ENCODE measurements at places on chromosomes 11 and 22. TPM values are rescaled to one million over a fixed set of nuclear protein-coding genes. Genes with fewer than 3 reads are reported as not detected.

DNA sequence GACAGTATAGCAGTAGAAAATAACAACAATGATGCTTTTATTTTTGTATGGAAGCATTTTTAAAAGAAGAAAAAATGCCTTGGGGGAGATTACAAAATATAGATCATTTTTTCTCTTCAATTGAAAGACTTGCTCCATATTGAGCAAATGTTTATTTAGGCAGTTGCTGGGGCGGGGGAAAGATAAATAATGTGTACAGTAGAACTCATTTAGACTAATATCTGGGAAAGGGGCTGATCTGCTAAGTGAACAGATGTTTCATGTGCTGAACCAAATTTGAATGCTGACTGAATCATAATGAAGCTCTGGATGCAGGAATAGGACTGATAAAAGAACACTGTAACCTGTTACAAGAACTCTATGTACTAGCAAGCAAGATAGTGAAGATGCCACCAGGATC lies 457.1 kb upstream of the TENM4 start:
- H3K36me3 ChIP-seq = no peaks in the 10 kb centered on the region
- DNase-seq = no peak
- no peak overlapping the region for H3K4me3 ChIP-seq
- no peaks in the 10 kb centered on the region for H3K4me1 ChIP-seq
- no peak overlapping the region for H3K27ac ChIP-seq

DNA sequence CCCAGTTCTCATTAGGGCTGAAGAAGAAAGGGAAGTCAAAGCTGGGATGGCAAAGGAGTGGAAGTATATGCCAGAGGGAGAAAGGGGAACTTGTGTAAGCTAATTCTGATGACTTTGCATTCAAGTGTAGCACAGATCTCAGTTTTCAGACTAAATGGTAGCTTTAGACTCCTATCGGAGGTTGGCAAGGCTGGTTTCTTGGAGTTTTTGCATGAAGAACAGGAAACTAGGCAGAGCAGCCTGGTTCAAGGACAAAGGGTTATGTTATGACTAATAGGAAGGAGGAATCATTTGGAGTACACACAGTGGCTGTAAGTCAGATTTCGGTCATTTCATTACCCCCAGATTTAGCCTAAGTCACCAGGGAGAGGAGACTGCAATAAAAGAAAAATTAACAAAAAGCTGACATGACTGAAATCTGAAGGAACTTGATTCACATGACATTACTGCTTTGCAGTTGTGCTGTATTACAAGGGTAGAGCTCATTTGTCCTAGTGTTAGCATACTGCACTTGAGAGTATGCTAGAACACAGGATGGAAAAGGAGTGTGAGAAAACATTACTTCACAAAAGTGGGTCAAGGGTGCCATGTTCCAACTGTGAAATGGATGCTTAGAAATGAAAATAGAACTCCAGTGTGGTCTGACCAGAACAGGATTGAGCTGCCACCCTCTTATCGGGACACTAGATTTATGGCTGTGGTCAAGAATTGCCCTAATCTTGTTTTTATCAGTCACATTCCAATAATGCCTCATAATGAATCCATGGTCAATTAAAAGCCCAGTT lies 23.6 kb downstream of the ADM start:
- no peak overlapping the region for H3K27ac ChIP-seq
- no peak overlapping the region for H3K4me3 ChIP-seq
- H3K27me3 ChIP-seq = no peaks in the 10 kb centered on the region
- H3K4me1 ChIP-seq = no peaks in the 10 kb centered on the region

DNA sequence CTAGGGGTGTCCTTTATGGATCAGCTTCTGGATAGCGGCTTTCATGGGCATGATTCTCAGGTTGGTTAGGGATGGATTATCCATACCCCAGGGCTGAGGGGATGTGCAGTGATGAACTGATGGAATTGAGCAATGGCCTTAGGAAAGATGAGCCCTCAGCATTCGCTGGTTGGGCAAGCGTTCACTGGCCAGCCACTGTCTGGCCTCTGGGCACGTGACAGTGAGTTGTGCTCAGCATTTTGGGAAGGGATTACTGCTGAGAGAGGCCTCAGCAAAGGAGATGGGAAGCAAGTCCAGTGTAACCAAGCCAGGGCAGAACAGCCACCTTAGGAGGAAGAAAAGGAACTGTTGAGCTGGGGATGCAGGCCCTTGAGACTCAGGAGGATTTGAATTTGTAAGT lies 17.4 kb downstream of the UBASH3B start:
- no peak for DNase-seq
- H3K4me3 ChIP-seq = no peak overlapping the region
- H3K4me1 ChIP-seq = peaks cover 69% of the 10 kb centered on the region
- H3K27me3 ChIP-seq = no peaks in the 10 kb centered on the region
- H3K27ac ChIP-seq = peak overlapping the region; percentile 86

DNA sequence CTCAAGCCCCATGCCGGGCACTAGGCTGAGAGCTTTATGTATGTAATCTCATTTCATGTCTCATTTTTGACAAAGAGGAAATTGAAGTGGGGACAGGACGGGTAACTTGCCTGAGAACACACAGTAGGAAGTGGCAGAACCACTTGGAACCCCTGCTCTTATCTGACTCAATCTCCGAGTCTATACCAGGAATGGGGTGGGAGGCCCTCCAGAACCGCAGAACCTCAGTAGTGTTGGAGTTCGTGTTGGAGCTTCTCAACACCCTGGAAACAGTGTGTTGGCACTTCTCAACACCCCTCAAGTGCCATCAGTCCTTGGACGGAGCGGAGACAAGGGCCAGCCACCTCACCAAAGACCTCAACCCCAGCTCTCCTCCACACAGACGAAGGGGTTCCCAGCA lies 38.8 kb upstream of the POLA2 start:
- no peak overlapping the region for H3K4me3 ChIP-seq
- no peak for DNase-seq
- peaks cover 18% of the 10 kb centered on the region for H3K4me1 ChIP-seq
- H3K27ac ChIP-seq = no peak overlapping the region
- no peaks in the 10 kb centered on the region for H3K36me3 ChIP-seq
- H3K27me3 ChIP-seq = no peaks in the 10 kb centered on the region

DNA sequence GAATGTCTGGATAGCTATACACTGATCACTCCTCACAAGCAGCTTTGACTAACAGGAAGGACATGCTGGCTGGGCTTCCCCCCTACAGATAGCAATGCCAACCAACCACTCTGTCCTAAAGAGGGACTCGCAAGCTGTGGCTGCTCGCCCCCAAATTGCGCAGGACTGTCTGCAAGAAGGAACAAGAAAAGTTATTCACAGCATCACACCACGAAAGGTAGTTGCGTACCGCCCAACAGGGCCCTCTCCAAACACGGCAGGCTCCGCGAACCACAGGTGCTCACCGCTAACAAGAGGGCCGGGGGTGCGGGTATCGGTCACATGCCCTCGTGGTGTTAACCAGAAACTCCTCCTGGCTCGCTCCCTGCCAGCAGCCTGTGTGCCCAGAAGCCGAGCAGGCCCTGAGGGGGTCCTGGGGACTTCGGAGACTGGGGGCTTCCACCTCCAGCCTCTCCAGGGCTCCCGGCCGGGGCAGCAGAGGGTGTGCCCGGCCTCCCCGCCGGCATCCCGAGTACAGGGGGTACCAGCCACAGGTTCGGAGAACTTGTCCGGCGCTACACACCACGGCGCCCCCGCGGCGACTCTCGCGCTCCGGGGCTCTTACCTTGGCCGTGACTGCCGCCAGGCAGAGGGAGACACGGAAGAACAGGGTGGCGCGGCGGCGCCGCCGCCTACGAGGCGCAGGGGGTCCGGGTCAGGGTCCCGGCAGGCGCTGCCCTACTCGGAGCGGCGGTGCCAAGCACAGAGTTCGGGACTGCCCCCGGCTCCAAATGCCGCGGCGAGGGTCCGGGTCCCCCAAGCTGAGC lies 682 bp downstream of the LARGE1 start:
- no peak for DNase-seq
- peaks cover 3% of the 10 kb centered on the region for H3K4me1 ChIP-seq
- H3K27me3 ChIP-seq = no peaks in the 10 kb centered on the region
- H3K4me3 ChIP-seq = no peak overlapping the region

GRCh38 chr11:65610404-65610803 lies 3.6 kb downstream of the MAP3K11 start:
- no peaks in the 10 kb centered on the region for H3K27me3 ChIP-seq
- peaks cover 13% of the 10 kb centered on the region for H3K36me3 ChIP-seq
- DNase-seq = no peak
- no peak overlapping the region for H3K4me3 ChIP-seq

GRCh38 chr11:95152876-95153856 lies 63.5 kb downstream of the ENDOD1 start:
- H3K27ac ChIP-seq = no peak overlapping the region
- no peaks in the 10 kb centered on the region for H3K27me3 ChIP-seq
- peaks cover 27% of the 10 kb centered on the region for H3K4me1 ChIP-seq
- DNase-seq = peak; percentile 59
- H3K36me3 ChIP-seq = no peaks in the 10 kb centered on the region

GRCh38 chr11:33325451-33325850 lies 68.3 kb downstream of the HIPK3 start:
- no peak for DNase-seq
- peak overlapping the region; percentile 82 for H3K27ac ChIP-seq
- peaks cover 45% of the 10 kb centered on the region for H3K4me1 ChIP-seq
- no peaks in the 10 kb centered on the region for H3K36me3 ChIP-seq
- H3K4me3 ChIP-seq = no peak overlapping the region

DNA sequence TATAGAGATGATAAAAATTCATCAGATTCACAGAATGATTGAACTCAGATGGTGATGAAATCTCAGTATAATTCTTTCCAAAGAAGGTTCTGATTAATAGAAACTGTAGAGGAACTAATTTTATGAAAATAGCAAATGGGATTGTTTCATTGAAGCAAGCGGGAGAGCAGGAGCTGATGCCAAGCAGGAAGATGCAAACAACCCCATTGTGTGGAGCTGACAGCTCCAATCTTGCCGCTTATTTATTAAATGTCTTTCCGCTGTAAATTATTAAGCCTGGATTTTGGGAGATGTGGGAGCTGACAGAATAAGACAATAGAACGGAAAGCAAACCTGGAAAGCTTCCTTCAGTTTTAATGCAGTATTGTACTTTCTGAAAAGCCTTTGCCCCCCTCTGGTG lies 6.0 kb upstream of the TMEM218 start:
- H3K27me3 ChIP-seq = no peaks in the 10 kb centered on the region
- DNase-seq = no peak
- H3K36me3 ChIP-seq = no peaks in the 10 kb centered on the region
- no peaks in the 10 kb centered on the region for H3K4me1 ChIP-seq
- no peak overlapping the region for H3K4me3 ChIP-seq
- H3K27ac ChIP-seq = no peak overlapping the region

- H3K4me1 ChIP-seq = no peaks in the 10 kb centered on the region
- no peaks in the 10 kb centered on the region for H3K27me3 ChIP-seq
- DNase-seq = no peak
- no peaks in the 10 kb centered on the region for H3K36me3 ChIP-seq
These were observed 14.2 kb upstream of the MUC5B start for GRCh38 chr11:1208394-1209261.

- no peak overlapping the region for H3K4me3 ChIP-seq
- no peak for DNase-seq
- H3K27ac ChIP-seq = no peak overlapping the region
- peaks cover 12% of the 10 kb centered on the region for H3K4me1 ChIP-seq
These were observed 15.7 kb upstream of the MTMR3 start for GRCh38 chr22:29867260-29867659.

DNA sequence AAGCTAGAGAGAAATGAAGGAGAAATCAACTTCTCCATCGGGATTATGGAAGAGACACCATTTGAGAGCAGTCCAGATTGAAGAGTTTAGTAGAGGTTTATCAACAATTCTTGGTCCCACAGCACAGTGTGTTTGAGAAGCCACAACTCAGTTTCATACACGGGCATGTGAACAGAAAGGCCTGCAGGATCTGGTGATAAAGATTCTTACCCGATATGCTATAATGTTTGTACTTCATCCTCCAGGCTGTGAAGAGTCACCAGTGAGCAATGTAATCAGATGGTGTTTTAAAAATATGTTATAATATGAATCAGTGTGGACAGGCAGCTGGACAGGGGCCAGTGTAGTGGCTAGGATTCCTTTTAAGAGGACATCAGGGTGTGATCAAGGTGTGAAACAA lies 29.7 kb upstream of the VWA5A start:
- H3K4me1 ChIP-seq = no peaks in the 10 kb centered on the region
- no peak for DNase-seq
- no peak overlapping the region for H3K4me3 ChIP-seq

GRCh38 chr11:134374171-134374570 lies 37.9 kb downstream of the B3GAT1 start:
- no peaks in the 10 kb centered on the region for H3K36me3 ChIP-seq
- no peak overlapping the region for H3K27ac ChIP-seq
- no peak for DNase-seq

GRCh38 chr11:83063073-83063754 lies 8.5 kb downstream of the RAB30 start:
- H3K27ac ChIP-seq = peak overlapping the region; percentile 98
- DNase-seq = peak; percentile 98
- no peaks in the 10 kb centered on the region for H3K27me3 ChIP-seq
- peaks cover 58% of the 10 kb centered on the region for H3K36me3 ChIP-seq
- peak overlapping the region; percentile 58 for H3K4me3 ChIP-seq

DNA sequence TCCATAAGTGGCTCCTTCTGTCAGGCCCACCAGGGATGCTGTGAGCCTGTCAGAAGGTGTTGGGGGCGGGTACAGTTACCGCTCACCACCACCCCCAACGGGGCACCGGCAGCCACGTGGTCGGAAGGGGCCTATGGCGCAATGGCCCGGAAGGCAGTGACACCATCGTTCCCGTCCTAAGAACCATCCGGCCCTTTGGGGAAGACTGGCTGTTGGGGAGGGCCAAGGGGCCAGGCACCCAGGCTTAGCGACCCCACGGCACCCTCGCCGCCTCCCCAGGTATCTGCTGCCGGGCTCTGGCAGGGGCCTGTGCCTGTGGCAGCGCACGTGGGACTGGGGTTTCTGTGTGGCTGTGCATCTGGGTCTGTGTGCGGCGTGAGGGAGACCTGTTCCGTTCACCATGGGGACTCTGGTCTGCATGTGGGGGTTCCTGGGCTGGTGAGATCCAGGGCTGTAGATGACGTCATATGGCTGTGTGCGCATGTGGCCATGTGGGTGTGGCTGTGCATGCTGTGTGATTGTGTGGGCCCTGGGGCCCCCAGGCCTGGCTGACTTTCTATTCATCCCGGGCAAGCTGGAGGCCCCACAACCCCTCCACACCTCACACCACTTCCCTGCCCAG lies 717 bp downstream of the OSM start:
- H3K36me3 ChIP-seq = no peaks in the 10 kb centered on the region
- no peak overlapping the region for H3K27ac ChIP-seq
- no peaks in the 10 kb centered on the region for H3K27me3 ChIP-seq
- peak; percentile 93 for DNase-seq

DNA sequence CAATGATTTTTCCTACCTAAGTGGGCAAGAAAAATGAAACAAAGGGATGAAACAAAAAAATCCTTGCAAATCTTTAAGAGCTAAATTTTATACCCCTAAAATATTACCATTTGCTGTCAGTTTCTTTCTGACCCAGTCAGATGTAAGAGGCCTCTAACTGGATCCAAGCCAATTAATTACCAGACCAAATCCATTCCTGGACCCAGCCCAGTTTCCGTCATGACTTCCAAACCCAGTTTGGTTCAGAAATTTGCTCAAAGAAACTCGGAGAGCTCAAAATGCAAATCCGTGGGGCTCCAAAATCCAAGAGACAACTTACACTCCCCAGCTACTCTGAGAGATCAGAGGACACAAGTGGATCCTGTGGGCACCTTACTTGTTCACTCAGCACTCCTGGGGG lies 46.8 kb downstream of the TRIM44 start:
- H3K4me3 ChIP-seq = no peak overlapping the region
- no peaks in the 10 kb centered on the region for H3K27me3 ChIP-seq
- no peaks in the 10 kb centered on the region for H3K36me3 ChIP-seq
- DNase-seq = no peak
- H3K27ac ChIP-seq = no peak overlapping the region

CSNK2A3 gene
- total RNA-seq = 0.56 TPM

P4HA3 gene
- not detected for total RNA-seq

DDIAS gene
- total RNA-seq = 26.8 TPM

OR51E2 gene
- not detected for total RNA-seq

CLTCL1 gene
- 5.0 TPM for total RNA-seq

TRIM49 gene
- not detected for total RNA-seq

C11orf91 gene
- not detected for total RNA-seq

ART5 gene
- total RNA-seq = not detected

AP5B1 gene
- total RNA-seq = 19.8 TPM

Data from Karpas-422 (cell line).